Activated CD4-positive, CD25-positive, alpha-beta regulatory T cell treated with anti-CD3 and anti-CD28 coated beads, Interleukin-2, amount 50 U/mL, for 72 hours (primary cell): ENCODE measurements at places on chromosomes 16 and 17.

DNA sequence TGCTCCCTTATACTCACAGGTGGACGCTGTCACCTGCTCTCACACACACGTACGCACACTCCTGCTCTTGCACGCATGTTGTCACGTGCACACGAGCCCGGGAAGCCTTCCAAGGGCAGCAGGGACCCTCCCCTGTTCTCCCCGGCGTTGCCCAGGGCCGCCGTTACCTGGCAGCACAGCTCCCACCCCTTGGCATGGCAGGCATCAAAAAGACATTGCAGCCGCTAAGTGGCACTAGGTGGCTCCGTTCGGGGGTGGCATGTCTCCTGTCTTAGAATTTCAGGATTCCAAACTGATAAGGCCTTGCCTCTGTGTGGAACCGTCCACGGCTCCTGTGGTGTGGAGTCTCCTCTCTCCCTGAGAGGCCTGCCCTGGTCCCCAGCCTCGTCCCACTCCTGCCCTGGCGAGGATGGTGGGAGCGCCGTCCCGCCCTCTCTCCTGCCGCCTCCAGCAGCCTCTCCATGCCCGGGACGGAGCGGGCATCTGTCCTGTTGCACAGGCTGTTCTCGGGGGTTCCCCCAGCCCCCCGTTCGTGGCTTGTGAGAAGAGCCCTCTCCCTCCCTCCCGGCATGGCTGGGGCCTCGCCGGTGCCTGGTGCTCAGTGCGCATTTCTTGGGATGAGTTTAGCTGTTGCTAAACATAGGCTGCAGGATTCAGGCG lies 126.7 kb upstream of the GSE1 start:
- no peak for DNase-seq

DNA sequence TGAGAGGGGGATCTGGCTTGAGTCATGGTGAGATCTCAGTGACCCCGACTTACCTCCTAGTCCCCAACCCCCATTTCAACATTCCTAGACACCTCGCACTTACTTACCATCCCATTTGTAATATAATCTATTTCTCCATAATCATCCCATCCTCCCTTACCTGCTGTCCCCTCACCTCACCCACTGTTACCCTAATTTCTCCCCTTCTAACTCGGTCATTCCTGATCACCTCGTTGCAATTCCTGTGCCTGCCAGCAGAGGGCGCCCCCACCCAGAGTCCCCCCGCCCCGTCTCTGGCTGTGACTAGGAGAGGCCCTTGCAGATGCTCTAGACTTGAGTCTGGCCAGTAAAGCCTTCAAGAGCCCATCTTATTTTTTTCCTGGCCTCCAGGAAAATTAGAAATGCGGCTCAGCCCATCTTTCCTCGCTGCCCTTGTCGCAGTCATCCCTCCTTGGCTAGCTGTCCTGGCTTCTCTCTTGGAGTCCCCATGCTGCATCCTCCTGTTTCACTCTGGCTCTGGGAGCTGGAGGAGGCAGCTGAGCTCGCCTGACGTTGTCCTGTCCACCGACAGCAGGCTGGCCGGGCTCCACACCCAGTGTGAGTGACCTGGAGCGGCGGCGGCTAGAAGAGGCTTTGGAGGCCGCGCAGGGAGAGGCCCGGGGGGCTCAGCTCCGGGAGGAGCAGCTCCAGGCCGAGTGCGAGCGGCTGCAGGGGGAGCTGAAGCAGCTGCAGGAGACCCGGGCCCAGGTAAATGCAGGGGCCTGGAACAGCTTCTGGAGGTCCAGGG lies 5.0 kb downstream of the TBKBP1 start:
- DNase-seq = peak; percentile 82

DNA sequence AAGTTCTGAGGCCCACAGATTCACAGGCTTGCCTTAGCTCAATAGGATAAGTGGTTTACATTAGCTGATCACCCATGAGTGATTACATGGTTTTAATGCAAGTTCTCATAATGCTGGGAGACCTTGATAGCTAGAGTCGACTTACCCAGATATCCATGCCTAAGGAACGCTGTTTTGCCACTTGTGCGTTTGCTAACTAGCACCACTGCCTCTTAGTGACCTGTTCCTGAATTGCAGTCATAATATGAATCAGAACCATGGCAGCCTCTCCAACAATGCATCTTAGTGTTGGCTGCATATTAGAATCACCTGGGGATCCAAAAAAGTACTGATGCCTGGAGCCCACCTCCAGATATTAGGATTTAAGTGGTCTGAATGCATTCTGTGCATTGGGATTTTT lies 251.1 kb upstream of the CDH5 start:
- DNase-seq = no peak

DNA sequence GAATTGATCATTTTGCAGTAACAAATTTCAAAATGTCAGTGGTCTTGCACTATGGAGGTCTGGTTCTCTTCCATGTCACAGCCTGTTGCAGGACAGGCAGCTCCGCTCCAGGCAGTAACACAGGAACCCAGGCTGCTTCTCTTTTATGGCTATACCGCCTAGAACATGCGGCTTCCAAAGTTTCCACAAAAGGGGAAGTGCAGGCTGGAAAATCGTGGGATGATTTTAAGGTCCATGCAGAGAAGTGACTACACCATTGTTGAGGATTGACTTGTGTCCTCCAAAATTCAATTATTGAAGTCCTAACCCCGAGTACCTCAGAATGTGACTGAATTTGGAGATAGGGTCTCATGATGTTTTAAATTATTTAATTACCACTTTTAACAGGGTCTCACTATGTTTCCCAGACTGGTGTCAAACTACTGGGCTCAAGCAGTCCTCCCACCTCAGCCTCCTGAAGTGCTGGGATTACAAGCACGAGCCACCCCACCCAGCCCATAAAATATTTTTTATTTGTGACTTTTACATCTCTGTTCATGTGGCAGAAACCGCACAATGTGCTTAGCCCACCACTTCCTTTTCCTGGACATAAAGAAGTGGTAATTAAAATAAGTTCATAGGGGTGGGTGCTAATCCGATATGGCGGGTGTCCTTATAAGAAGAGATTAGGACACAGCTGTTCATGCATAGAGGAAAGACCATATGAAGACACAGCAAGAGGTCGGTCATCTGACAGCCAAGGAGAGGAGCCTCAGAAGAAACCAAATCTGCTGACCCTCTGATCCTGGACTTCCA lies 279.2 kb upstream of the RPL38 start:
- DNase-seq = no peak

GRCh38 chr16:50153596-50154419 lies 702 bp downstream of the TENT4B start:
- DNase-seq = peak; percentile 54

- DNase-seq = no peak
These were observed 550.4 kb downstream of the TOX3 start for GRCh38 chr16:51996516-51996915.

GRCh38 chr17:50690887-50691549 lies 16.7 kb downstream of the ANKRD40 start:
- DNase-seq = no peak

GRCh38 chr17:57597531-57598453 lies 147.3 kb downstream of the CCDC182 start:
- DNase-seq = no peak

DNA sequence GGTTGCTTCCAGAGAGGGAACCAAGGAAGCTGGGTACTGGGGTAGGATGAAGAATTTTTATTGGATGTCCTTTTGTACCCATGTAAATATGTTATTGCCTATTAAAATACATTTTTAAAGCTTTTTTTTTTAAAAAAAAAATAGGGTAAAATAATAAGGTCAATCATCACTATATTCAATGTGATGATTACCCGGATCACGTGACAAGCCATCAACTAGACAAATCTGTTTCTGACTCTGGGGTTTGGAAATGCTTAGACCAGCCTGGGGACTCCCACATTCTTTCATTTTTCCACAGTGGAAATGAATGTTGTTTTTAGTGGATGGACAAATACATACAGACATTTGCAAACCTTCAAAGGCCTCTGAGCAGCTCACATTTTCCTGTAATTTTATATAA lies 79.9 kb upstream of the KIFC3 start:
- no peak for DNase-seq

DNA sequence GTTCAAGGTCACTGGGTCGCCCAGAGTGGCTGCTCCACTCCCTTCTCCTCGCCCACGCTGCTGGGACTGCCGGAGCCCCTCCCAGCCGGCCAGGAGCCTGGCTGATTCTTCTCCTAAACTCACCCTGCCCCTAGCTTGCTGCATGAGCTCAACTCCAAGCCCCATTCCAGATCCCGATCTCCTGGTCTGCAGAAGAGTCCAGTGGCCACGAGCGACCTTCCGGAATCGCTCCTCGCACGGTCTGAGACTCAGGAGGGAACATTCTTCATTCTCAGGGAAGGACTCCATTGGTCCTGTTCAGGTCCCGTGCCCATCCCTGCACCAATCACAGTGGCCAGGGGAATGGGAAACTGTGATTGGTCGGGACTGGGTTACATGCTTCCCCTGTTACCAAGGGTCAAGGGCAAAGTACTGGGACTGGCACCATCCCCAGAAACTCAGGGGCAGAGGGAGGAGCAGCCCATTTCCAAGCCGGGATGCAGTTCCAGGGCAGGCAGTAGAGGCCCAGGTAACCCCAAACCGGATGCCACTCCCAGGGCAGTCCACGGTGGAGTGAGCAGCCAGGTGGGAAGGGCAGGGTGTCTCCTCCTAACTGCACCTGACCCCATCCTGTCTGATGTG lies 24.5 kb upstream of the CIBAR2 start:
- no peak for DNase-seq

GRCh38 chr16:229731-230281 lies 557 bp upstream of the LUC7L start:
- no peak for DNase-seq
